ENCODE measurements at places on chromosomes 11 and 22.

- peak; percentile 46 for DNase-seq
Measured at GRCh38 chr11:47373876-47374719, 4.2 kb downstream of the SPI1 start.

- no peak for DNase-seq
Measured at GRCh38 chr11:60512651-60513225, 2.5 kb upstream of the MS4A13 start.

- DNase-seq, result no peak
Measured at GRCh38 chr22:38950527-38951295, 6.7 kb upstream of the APOBEC3A start.

GRCh38 chr11:69461272-69461962 lies 20.0 kb upstream of the LINC01488 start:
- DNase-seq, result peak; percentile 9

- no peak for DNase-seq
Measured at GRCh38 chr11:1906611-1907423, 12.7 kb upstream of the TNNT3 start.

DNA sequence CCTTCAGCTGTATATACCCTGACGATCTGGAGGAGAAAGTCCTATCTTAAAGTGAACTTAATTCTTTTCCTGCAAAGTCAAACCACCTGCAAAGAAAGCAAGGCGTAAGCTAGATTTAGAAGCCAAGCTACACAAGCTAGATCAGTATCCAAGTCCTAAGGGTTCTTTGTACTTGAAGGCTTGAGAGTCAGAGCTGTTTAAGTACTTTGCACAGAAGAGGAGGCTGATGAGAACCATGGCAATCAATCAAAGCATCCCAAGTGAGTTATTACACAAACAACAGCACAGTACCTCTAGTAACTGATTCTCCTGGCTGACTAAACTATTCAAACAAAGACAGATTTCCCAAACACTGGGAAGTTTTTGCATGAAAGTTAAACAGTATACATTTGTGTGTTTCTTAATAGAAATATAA lies 1.9 kb downstream of the CDON start:
- DNase-seq, result no peak

GRCh38 chr11:117239295-117239694 lies 6.8 kb downstream of the RNF214 start:
- no peak for DNase-seq

GRCh38 chr11:62882788-62883501 lies 2.2 kb downstream of the SLC3A2 start:
- no peak for DNase-seq

DNA sequence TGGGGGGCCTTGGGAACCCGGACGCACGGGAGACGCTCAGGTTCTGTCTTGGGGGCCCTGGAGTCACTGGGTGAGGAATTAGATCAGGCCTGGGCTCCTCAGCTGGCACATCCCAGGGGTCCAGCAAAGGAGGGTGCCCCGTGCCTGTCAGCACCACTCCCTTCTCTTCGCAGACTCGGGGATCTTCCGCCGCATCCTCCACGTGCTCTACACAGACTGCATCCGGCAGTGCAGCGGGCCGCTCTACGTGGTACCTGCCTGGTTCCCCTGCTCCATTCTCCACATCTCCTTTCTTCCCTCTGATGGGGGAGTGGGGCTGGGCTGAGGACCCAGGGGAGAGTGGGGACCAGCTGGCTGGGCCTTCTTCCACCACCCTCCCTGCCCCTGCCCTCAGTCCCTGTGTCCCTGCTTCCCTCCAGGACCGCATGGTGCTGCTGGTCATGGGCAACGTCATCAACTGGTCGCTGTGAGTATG lies 6.7 kb upstream of the TAGLN start:
- no peak for DNase-seq

GRCh38 chr11:106594751-106595351 lies 423.4 kb downstream of the GUCY1A2 start:
- DNase-seq, result peak; percentile 96

DNA sequence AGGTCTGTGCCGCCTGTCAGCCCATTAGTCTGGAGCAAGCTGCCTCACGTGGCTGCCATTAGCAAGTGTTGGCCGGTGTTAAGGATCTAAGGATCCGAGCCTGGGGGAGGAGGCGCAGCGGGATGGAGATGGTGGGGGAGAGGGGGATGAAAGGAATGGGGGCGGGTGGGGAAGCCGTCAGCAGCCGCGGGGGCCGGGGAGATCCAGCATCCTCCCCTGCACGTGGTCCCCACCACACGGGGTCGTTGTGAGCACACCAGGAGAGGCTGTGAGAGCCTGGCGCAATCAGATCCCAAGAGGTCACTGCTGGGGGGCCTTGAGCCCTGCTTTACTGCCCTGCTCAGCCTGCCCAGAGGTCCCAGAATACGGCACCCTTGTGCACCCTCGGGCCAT lies 7.3 kb downstream of the CABP7 start:
- no peak for DNase-seq

GRCh38 chr11:61609980-61610366 lies 29.1 kb upstream of the SYT7 start:
- DNase-seq, result no peak

- no peak for DNase-seq
Measured at GRCh38 chr11:12114193-12115033, 4.0 kb downstream of the MICAL2 start.

- DNase-seq, result peak; percentile 18
Measured at GRCh38 chr11:109267293-109268095, 154.5 kb upstream of the C11orf87 start.

GRCh38 chr22:46411347-46411746 lies 75.8 kb downstream of the TRMU start:
- no peak for DNase-seq

DNA sequence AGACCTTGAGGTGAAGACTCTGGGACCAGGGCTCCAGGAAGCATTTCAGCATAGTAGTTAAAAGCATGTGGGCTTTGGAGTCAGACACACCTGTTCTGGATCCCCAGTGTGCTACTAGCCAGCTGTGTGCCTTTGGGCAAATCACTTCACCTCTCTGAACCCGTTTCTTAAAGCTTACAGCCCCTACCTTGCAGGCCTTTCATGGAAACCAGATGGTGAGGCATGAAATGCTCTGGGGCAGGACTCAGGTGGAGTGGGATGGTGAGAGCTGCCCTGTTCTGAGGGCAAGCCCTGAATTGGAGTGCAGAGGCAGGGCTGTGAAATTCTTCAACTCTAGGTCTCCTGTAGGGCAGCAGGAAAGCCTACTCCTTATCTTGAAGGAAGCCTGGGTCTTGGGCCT lies 10.5 kb downstream of the UCP2 start:
- DNase-seq, result no peak

GRCh38 chr11:76892306-76892705 lies 31.6 kb downstream of the ACER3 start:
- DNase-seq, result no peak

Data from Jurkat, Clone E6-1 (cell line).